ENCODE measurements at places on chromosomes 13 and 19. TPM values are rescaled to one million over a fixed set of nuclear protein-coding genes. Genes with fewer than 3 reads are reported as not detected.

- DNase-seq: no peak
- no peak overlapping the region for H3K27ac ChIP-seq
- peaks cover 32% of the 10 kb centered on the region for H3K4me1 ChIP-seq
- no peak overlapping the region for H3K4me3 ChIP-seq
- H3K27me3 ChIP-seq: no peaks in the 10 kb centered on the region
- H3K36me3 ChIP-seq: no peaks in the 10 kb centered on the region
These were observed 2.2 kb downstream of the S1PR2 start for GRCh38 chr19:10228920-10229319.

Gene SLC8A2
- total RNA-seq: 0.98 TPM

DNA sequence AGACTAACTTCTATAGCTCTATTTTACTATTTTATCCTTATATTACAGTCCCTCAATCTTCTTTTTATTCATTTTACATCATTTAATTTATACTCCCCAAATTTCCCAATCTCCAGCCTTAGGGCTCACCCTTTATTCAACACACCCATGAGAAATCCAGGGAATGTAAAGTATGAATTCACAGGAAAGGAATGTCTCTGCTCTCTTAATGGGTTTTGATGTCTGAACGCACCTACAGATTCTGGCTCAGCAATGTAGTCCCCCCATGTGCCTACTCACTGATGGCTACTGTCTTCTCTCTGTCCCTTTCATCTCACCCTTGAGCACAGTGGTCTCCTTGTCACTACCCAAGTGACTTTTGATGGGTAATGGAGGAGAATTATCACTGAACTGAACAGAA, 32.8 kb downstream of the TNFSF13B start:
- H3K4me3 ChIP-seq: no peak overlapping the region
- no peaks in the 10 kb centered on the region for H3K4me1 ChIP-seq

DNA sequence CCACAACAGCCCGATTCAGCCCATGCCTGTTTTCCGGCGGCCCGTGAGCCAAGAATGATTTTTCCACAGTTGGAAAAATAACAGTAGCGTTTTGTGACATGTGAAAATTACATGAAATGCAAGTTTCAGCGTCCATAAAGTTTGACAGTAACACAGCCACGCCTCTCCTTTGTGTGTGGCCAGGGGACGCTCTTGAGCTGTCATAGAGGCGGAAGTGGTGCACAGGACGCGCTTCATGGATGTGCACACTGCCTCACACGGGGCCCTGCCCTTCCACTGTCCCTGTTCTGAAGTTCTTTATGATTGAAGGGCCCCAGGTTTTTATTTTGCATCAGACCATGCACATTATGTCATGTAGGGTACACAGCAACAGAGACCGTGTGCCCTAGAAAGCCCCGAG, 12.4 kb upstream of the ELAVL1 start:
- H3K27ac ChIP-seq: no peak overlapping the region
- no peaks in the 10 kb centered on the region for H3K27me3 ChIP-seq
- H3K4me1 ChIP-seq: no peaks in the 10 kb centered on the region
- H3K36me3 ChIP-seq: no peaks in the 10 kb centered on the region
- no peak for DNase-seq
- H3K4me3 ChIP-seq: no peak overlapping the region

DNA sequence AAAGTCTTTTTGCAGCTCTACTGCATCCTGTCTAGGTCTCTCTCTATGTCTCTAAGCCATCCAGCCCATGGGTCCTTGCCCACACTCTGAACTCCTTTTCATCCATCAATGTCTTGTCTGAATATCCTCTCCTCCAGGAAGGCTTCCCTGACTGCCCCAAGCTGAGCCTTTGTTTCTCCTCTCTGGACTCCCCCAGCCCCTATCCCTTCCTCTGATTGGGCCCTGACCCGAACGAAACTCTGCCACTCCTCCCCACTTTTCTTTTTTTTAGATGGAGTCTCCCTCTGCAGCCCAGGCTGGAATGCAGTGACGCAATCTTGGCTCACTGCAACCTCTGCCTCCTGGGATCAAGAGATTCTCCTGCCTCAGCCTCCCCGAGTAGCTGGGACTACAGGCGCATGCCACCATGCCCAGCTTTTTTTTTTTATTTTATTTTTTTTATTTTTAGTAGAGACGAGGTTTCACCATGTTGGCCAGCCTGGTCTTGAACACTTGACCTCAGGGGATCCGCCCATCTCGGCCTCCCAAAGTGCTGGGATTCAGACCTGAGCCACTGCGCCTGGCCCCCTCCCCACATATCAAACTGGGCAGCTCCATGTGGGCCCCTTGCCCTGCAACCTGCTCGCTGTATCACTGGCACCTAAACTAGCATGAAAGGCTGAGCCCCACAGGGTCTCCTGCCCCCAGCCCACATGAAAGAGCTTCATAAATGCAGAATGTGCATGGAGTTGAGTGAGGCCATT, 870 bp upstream of the UNC13A start:
- no peak overlapping the region for H3K27ac ChIP-seq
- H3K4me3 ChIP-seq: peak overlapping the region; percentile 90
- H3K36me3 ChIP-seq: no peaks in the 10 kb centered on the region
- no peaks in the 10 kb centered on the region for H3K27me3 ChIP-seq
- peaks cover 10% of the 10 kb centered on the region for H3K4me1 ChIP-seq

DNA sequence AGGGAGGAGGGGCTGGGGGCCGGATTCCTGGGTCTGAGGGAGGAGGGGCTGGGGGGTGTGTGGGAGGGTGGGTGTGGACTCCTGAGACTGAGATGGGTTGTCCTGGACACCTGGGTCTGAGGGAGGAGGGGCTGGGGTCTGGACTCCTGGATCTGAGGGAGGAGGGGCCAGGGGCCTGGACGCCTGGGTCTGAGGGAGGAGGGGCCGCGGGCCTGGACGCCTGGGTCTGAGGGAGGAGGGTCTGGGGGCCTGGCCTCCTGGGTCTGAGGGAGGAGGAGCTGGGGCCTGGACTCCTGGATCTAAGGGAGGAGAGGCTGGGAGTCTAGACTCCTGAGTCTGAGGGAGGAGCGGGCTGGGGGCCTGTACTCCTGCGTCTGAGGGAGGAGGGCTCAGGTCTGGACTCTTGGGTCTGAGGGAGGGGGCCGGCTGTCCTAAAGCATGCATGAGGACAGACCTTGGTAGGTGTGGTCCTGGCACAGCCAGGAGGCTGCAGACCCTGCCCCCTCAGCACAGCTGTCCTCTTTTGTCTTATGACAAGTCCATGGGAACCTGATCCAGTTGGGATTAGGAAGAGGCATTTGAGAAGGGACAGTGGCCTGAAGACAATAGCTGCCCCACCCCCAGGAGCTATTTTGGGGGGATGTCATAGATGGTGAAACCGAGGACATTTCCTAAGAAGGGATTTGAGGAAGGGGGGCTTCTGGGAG, 1.3 kb downstream of the TNNT1 start:
- DNase-seq: no peak
- peaks cover 64% of the 10 kb centered on the region for H3K4me1 ChIP-seq
- H3K4me3 ChIP-seq: peak overlapping the region; percentile 69

DNA sequence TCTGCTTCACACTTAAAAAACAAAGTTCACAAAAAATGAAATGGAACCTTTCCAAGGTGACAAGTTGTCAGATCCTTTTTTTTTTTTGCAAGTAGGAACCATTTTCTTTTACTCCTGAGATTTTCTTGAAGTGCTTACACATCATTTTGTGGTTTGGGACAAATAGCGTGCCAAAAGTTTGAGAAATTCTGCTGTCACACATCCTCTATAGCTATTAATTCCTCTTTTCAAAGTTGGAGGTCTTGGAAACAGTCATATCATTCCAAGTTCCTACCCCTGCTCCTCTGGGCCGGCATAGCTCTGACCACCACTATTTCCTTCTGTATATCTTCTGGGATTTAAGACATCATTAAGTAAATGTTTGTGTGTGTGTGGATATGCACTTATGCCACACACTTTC, 421.6 kb upstream of the SLC10A2 start:
- no peak overlapping the region for H3K4me3 ChIP-seq
- DNase-seq: no peak
- H3K4me1 ChIP-seq: no peaks in the 10 kb centered on the region
- H3K36me3 ChIP-seq: no peaks in the 10 kb centered on the region

- no peak overlapping the region for H3K27ac ChIP-seq
- H3K36me3 ChIP-seq: no peaks in the 10 kb centered on the region
- peaks cover 26% of the 10 kb centered on the region for H3K27me3 ChIP-seq
- DNase-seq: no peak
- H3K4me3 ChIP-seq: no peak overlapping the region
These were observed 36.0 kb upstream of the MIR17HG start for GRCh38 chr13:91311491-91311890.

DNA sequence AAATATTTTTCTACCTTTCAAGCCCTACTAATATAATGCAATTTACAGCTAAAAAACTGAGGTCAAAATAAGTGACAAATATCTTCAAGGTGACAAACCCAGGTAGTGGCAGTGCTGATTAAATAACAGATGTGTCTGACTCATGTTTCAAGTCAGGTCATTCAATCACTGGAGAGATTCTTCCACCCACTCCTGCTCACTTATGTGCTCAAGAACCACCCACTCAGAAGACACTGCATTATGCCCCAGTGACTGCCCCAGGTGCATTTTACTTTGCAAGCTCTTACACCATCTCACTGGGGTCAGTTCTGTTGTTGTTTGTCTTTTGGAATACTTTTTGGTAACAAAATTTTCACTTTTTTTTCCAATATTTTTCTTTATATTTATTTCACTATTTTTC, 2.2 kb downstream of the ZNF100 start:
- peak; percentile 2 for DNase-seq
- H3K27me3 ChIP-seq: no peaks in the 10 kb centered on the region
- peaks cover 6% of the 10 kb centered on the region for H3K4me1 ChIP-seq
- H3K4me3 ChIP-seq: no peak overlapping the region
- peaks cover 7% of the 10 kb centered on the region for H3K36me3 ChIP-seq

All from HCT116 (cell line).